ENCODE measurements at places on chromosomes 3 and 15. TPM values are rescaled to one million over a fixed set of nuclear protein-coding genes. Genes with fewer than 3 reads are reported as not detected.

- peaks cover 3% of the 10 kb centered on the region for H3K27me3 ChIP-seq
- no peak overlapping the region for H3K4me3 ChIP-seq
- DNase-seq = no peak
- H3K27ac ChIP-seq = no peak overlapping the region
These were observed 128.4 kb upstream of the IGF1R start for GRCh38 chr15:98519767-98520550.

- no peaks in the 10 kb centered on the region for H3K27me3 ChIP-seq
- no peak overlapping the region for H3K27ac ChIP-seq
- H3K36me3 ChIP-seq = no peaks in the 10 kb centered on the region
- H3K4me1 ChIP-seq = no peaks in the 10 kb centered on the region
These were observed 27.8 kb downstream of the FAM43A start for GRCh38 chr3:194713299-194714136.

GRCh38 chr3:42036483-42036823 lies 54.7 kb upstream of the TRAK1 start:
- no peaks in the 10 kb centered on the region for H3K27me3 ChIP-seq
- peaks cover 9% of the 10 kb centered on the region for H3K4me1 ChIP-seq
- DNase-seq = no peak
- peaks cover 8% of the 10 kb centered on the region for H3K36me3 ChIP-seq
- no peak overlapping the region for H3K4me3 ChIP-seq

- no peak for DNase-seq
- no peaks in the 10 kb centered on the region for H3K4me1 ChIP-seq
- peaks cover 9% of the 10 kb centered on the region for H3K27me3 ChIP-seq
- H3K36me3 ChIP-seq = no peaks in the 10 kb centered on the region
These were observed 124.0 kb upstream of the GOLGA6L4 start for GRCh38 chr15:84111575-84111974.

DNA sequence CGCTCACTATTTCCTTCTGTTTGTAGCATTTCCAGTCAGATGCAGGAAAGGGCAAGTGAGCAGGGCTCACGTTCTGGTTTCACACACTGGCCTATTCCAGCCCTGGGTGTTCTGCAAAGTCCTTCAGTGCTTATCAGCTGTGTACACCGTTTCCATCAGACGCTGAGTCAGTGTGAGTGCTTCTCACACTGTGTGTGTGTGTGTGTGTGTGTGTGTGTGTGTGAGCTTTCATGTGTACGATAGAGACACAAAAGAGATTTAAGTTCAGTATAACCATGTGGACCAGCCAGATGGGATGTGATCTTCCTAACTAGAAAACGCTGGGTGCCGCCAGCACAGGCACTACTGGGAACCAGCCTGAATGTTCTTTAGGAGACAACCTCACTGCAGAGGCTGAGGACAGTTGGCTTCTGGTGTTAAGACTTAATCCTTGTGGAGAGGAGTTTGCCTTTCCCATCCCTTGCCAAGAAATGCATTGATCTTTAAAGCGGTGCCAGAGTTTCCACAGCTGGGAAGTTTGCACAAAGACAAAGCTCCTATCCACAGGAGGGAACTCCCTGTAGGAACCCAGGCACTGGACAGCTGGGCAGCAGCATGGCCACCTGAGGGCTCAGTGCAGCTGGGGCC lies 3.9 kb upstream of the CHSY1 start:
- H3K4me3 ChIP-seq = no peak overlapping the region
- H3K4me1 ChIP-seq = peaks cover 28% of the 10 kb centered on the region
- H3K27ac ChIP-seq = no peak overlapping the region
- H3K36me3 ChIP-seq = peaks cover 1% of the 10 kb centered on the region

DNA sequence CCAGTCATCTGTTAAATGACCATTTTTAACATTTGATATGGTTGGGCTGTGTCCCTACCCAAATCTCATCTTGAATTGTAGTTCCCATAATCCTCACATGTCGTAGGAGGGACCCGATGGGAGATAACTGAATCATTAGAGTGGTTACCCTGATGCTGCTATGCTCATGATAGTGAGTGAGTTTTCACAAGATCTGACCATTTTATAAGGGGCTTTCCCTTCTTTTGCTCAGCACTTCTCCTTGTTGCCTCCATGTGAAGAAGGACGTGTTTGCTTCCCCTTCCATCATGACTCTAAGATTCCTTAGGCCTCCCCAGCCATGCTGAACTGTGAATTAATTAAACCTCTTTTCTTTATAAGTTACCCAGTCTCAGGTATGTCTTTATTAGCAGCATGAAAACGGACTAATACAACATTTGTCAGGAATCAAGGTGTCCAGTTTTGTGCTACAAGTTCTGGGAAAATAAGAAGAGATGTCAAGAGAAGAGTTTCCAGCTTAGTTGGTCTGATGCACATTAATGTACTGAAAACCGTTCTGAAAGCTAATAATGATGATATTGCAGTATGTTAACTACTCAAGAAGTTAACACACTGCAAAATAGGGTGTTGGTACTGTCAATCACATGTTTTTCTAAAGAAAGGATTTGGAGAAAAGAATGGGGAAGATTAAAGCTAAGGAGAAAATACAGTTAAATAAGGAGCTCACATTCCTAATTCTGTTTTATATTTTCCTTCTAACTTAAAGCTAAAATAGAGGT lies 67.9 kb downstream of the ATP8B4 start:
- no peak overlapping the region for H3K27ac ChIP-seq
- H3K4me3 ChIP-seq = no peak overlapping the region
- H3K4me1 ChIP-seq = peaks cover 15% of the 10 kb centered on the region
- peaks cover 11% of the 10 kb centered on the region for H3K27me3 ChIP-seq
- no peak for DNase-seq
- no peaks in the 10 kb centered on the region for H3K36me3 ChIP-seq

DNA sequence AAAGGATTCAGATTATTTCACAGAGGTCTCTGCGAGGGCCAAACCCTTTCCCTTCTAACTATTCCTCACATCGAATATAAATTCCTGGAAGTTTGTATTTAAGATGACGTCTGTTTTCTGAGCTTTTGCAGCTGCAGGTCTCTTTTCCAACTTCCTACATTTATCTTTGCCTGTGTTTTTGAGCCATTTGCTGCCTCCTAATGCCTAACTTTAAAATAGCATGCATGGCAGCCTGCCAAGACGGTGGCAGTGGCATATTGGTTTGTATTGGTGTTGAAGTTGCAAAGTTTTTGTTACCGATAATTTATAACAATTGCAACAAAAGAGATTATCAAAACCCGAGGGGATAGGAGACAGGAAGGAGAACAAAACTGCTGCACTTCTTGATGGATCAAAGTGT lies 187.1 kb upstream of the DNAJC19 start:
- H3K27ac ChIP-seq = no peak overlapping the region
- H3K4me3 ChIP-seq = no peak overlapping the region
- no peaks in the 10 kb centered on the region for H3K36me3 ChIP-seq
- DNase-seq = peak; percentile 66

DNA sequence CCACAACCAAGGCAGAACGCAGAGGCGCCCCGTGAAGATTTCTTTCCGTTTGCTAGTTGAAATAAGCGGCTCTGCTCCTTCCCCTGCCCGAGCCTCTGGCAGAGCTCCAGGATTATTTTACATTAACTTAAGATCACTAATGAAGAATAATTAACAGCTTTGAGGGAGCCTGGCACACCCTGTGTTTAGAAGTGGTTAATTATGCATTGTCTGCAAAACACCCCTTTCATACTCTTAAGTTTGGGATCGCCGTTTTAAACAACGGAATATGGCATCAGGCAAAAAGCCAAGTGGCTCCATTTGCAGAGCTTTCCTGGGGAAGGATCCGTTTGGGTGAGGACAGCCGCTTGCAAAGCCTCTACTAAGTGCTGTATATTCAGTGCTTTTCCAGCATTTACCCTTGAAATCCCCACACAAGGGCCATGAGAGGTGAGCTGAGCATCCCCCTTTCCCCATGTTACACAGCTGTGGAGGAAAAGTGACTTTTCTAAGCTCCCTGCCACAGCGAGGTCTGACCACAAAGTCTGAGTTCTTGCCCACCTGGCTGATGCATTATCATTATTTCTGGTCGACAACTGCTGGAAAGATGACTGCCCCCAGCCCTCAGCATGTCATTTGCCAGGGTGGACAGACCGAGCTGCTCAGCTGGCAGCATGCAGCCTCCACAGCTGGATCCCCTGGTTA lies 33.9 kb downstream of the IQSEC1 start:
- H3K27me3 ChIP-seq = no peaks in the 10 kb centered on the region
- peaks cover 11% of the 10 kb centered on the region for H3K4me1 ChIP-seq
- DNase-seq = no peak
- no peak overlapping the region for H3K4me3 ChIP-seq

GRCh38 chr3:52195823-52196331 lies 2.1 kb upstream of the ALAS1 start:
- no peak for DNase-seq
- H3K27ac ChIP-seq = peak overlapping the region; percentile 1
- H3K27me3 ChIP-seq = no peaks in the 10 kb centered on the region
- H3K36me3 ChIP-seq = peaks cover 9% of the 10 kb centered on the region

GRCh38 chr3:11591391-11592282 lies 52.1 kb downstream of the VGLL4 start:
- H3K36me3 ChIP-seq = peaks cover 27% of the 10 kb centered on the region
- no peaks in the 10 kb centered on the region for H3K27me3 ChIP-seq
- H3K4me3 ChIP-seq = no peak overlapping the region

GRCh38 chr3:184540777-184541681 lies 20.6 kb upstream of the EPHB3 start:
- H3K4me3 ChIP-seq = no peak overlapping the region
- H3K27me3 ChIP-seq = peaks cover 7% of the 10 kb centered on the region
- peak; percentile 90 for DNase-seq

GRCh38 chr15:61749169-61749568 lies 311.1 kb downstream of the VPS13C start:
- H3K4me3 ChIP-seq = no peak overlapping the region
- no peak overlapping the region for H3K27ac ChIP-seq
- H3K36me3 ChIP-seq = no peaks in the 10 kb centered on the region
- no peak for DNase-seq
- peaks cover 8% of the 10 kb centered on the region for H3K27me3 ChIP-seq
- H3K4me1 ChIP-seq = no peaks in the 10 kb centered on the region

DNA sequence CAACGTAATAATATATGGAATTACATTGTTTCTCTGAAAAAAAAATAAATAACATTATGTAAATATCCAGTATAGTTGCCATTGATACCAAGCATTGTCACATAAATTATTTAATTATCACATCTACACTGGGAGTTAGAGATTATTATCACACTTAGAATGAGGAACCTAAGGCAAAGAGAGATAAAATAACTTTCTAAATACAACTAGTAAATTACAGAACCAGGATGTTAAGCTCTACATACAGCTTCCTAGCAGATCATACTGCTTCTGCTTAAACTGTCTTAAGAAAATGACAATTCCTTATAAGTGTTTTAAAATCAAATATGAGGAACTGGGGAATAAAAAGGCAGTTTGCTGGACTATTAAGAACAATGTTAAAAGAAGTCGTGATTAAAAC lies 104.5 kb downstream of the NSUN3 start:
- H3K4me1 ChIP-seq = no peaks in the 10 kb centered on the region
- peaks cover 5% of the 10 kb centered on the region for H3K27me3 ChIP-seq
- H3K27ac ChIP-seq = no peak overlapping the region
- no peak for DNase-seq

GRCh38 chr3:142958707-142959106 lies 4.8 kb downstream of the PAQR9 start:
- H3K4me3 ChIP-seq = no peak overlapping the region
- H3K27ac ChIP-seq = no peak overlapping the region
- H3K36me3 ChIP-seq = peaks cover 2% of the 10 kb centered on the region
- peaks cover 51% of the 10 kb centered on the region for H3K27me3 ChIP-seq
- peaks cover 5% of the 10 kb centered on the region for H3K4me1 ChIP-seq

DNA sequence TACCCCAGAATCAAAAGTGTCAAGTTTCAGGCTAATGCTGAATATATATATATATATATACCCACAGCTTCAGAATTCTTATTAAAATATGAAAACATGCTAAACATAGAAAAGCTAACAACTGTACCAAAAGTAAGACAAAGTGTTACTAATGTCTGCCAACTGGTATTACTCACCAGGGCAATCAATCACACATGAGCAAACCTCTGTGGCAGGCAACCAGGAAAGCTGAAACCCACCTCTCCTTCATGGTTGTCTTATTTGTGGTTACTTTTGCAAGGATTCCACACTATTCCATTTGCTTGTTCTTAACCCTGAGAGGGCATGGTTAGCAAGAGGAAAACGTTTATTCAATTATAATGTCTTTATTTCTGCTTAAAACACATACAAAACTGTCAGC lies 512.3 kb upstream of the MDFIC2 start:
- H3K36me3 ChIP-seq = no peaks in the 10 kb centered on the region
- H3K27ac ChIP-seq = no peak overlapping the region
- H3K4me1 ChIP-seq = no peaks in the 10 kb centered on the region
- no peak overlapping the region for H3K4me3 ChIP-seq
- DNase-seq = no peak
- no peaks in the 10 kb centered on the region for H3K27me3 ChIP-seq

- no peaks in the 10 kb centered on the region for H3K4me1 ChIP-seq
- DNase-seq = no peak
These were observed 114.0 kb upstream of the C2CD4B start for GRCh38 chr15:62279041-62279440.

DNA sequence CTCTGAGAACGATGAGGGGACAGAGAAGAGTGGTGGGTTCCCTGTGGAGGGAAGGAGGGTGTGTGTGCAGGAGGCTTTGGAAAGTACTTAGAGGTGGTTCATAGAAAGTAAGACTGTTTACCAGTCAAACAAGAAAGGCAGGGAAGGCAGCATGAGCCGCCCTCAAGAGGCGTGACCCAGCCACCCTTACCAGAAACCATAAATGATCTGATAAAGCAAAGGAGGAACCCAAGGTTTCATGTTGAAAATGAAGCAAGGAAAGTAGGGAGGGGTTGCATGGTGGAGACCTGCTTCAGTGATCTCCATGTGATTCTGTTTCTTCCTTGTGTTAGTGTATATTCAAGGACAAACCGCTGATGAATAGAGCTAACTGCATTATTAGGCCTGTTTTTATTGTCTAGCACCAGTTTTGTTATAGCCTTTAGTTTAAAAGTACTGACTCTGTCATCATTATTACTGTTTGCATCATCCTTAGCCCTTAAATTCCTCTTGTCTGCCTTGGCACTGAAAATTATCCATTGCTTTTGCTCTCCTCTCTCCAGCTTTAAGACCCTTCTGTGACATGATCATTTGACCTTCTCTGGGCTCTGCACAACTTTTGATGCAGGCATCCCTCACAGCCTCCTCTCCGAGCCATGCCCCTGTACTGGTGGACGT lies 96.1 kb downstream of the STAC start:
- no peaks in the 10 kb centered on the region for H3K4me1 ChIP-seq
- H3K4me3 ChIP-seq = no peak overlapping the region
- DNase-seq = no peak

GRCh38 chr3:30777426-30778113 lies 116.9 kb downstream of the GADL1 start:
- H3K4me3 ChIP-seq = no peak overlapping the region
- H3K27ac ChIP-seq = no peak overlapping the region
- no peaks in the 10 kb centered on the region for H3K4me1 ChIP-seq
- H3K27me3 ChIP-seq = peaks cover 12% of the 10 kb centered on the region
- H3K36me3 ChIP-seq = no peaks in the 10 kb centered on the region

Gene CLDN11
- not detected for total RNA-seq

Gene WDR5B
- 2.6 TPM for total RNA-seq

Gene ASB14
- not detected for total RNA-seq

Gene TMEM266
- total RNA-seq = not detected

Gene FBXL22
- total RNA-seq = 0.69 TPM

Gene KBTBD13
- not detected for total RNA-seq

Gene GNAI2
- total RNA-seq = 280 TPM

Gene CDCP1
- total RNA-seq = 3.7 TPM

Gene SPPL2A
- 53.1 TPM for total RNA-seq
